ENCODE measurements at places on chromosomes 5 and 9.

GRCh38 chr5:78509884-78510769, 138.4 kb downstream of the LHFPL2 start:
- peak; percentile 33 for DNase-seq

- DNase-seq: no peak
These were observed 95.9 kb downstream of the FBXO4 start for GRCh38 chr5:42020788-42021530.

GRCh38 chr5:10579536-10580521, 16.0 kb downstream of the ANKRD33B start:
- DNase-seq: no peak

GRCh38 chr9:109244179-109245132, 76.4 kb downstream of the EPB41L4B start:
- peak; percentile 68 for DNase-seq

DNA sequence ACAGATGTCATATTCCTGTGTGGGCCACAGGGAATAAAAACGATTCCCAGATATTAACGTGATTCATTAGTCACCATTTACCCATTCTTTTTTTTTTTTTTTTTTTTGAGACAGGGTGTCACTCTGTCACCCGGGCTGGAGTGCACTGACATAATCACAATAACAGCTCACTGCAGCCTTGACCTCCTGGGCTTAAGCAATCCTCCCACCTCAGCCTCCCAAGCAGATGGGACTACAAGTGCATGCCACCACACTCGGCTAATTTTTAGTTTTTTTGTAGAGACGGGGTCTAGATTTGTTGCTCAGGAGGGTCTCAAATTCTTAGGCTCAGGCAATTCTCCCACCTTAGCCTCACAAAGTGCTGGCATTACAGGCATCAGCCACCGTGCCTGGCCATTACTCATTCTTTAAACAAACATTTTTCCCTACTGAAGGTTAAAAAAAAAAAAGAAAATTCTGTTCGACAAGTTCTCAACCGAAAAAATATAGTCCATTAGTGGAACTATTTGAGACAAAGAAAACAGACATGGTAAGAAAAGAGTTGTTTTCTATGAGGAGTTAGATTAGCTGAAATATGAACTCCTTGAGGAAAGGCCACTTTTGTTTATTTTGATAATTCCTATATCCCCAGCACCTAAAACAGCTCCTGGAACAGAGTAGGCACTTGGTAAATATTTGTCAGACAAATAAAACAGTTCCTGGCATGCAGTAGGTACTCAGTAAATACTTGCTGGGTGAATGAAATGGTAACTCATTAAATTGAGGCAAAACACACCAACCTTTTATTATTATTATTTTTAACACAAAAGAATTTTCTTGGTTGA, 32.1 kb upstream of the PDCL start:
- DNase-seq: no peak

GRCh38 chr9:126417684-126418083, 91.1 kb downstream of the MVB12B start:
- no peak for DNase-seq

DNA sequence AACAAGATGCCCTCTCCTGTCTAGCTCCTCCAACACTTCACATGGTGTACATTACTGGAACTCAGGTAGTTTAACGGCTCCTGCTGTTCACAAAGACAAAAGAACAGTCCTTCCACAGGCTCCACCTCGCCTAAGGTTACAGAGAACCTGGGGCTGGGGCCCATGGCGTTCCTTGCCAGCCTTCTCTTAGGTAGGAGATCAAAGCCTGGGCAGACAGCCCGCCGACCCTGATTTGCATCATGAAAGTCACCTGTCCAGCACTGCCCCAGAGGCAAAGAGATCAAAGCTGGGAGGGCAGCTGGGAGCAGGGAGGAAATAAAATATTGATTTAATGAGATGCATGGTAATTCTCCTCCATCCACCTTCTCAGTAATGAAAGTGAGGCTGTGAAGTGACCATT, 115.0 kb upstream of the SLIT3 start:
- DNase-seq: no peak

GRCh38 chr9:5870691-5871090, 20.0 kb upstream of the MLANA start:
- DNase-seq: no peak

DNA sequence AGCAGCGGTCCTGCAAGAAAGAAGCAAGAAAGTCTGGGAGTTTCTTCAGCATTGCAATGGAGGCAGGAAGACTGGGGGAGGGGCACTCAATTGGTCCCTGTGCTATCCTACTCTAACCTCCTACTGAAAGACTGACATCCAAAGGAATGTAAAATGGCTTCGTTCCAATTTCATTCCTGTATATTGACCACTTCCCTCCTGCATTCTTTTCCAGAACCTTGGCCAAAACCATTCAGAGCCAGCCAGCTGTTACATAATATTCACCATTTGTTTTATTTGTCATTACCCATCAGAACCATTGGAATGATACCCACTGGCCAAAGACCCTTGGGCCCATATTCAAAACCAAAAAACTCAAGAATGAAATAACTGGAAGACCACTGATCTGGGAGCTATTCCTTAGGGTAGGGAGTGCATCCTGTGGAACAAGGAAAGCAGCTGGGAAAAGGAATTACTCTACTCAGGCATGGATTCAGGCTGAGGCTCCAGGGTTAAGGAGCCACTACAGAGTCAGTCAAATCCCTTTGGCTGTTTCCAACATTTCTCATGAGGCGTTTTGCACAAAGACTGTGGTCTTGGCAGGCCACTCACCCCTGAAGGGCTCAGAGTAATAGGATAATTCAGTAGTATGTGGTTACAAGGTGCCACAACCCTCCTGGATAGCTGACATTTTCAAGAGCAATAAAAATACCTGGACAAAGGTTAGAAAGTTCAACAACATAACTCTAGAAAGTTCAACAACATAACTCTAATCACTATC, 148.7 kb upstream of the SLC1A3 start:
- DNase-seq: no peak

DNA sequence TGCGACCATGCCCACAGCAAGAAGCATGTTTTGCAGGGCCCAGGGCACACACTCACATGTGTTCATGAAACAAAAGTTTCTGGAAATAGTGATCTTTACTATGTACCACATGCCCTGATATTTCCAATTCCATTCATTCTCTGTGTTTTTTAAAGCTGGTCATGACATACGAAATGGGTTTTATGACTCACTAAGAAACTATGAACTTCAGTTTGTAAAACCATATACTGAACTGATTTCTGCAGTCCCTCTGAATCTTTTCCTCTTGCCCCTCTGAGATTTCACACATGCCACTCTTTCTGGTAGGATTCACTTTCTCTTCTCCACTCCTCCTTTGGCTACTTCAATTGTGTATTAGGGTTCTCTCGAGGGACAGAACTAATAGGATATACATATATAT, 416.1 kb upstream of the TRPC7 start:
- DNase-seq: no peak

- DNase-seq: no peak
These were observed 143.3 kb upstream of the TLE4 start for GRCh38 chr9:79428422-79428821.

- DNase-seq: no peak
These were observed 50.3 kb downstream of the MAN2A1 start for GRCh38 chr5:109739741-109740728.

- DNase-seq: no peak
These were observed 83.7 kb downstream of the C5orf15 start for GRCh38 chr5:133884569-133885311.

- peak; percentile 74 for DNase-seq
These were observed 16.0 kb downstream of the TRAF2 start for GRCh38 chr9:136902259-136902821.

- no peak for DNase-seq
These were observed 255.6 kb downstream of the NSG2 start for GRCh38 chr5:174300941-174301761.

DNA sequence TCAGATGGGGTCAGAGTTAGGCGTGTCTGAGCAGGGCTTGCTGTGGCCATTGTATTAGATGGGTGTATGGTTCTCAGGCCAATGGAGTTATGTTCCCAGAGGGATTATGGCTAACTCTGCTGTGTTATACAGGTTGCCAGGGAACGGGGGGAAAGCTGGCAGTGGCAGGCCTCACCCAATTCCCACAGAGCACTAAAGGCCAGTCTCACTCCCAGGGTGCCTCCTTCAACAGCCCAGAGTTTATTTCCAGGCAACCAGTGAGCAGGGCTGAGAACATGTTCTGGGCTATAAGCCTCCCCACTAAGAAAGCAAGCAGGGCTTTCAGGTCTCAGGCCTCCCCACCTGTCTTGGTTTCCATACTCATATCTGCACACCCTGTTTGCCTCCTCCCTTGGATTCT, 597.9 kb downstream of the ZNF608 start:
- no peak for DNase-seq
